ENCODE measurements at places on chromosomes 16 and 17.
A peak's percentile ranks its signal among the peaks of the same experiment; 100 is the strongest.

- DNase-seq: no peak
Measured at GRCh38 chr16:55662644-55663031, 6.8 kb downstream of the SLC6A2 start.

- DNase-seq: no peak
Measured at GRCh38 chr16:52470585-52470984, 76.4 kb downstream of the TOX3 start.

GRCh38 chr17:3799181-3799945 is 1.6 kb downstream of the ITGAE start:
- DNase-seq: no peak

GRCh38 chr16:84815462-84815861 is 4.3 kb upstream of the CRISPLD2 start:
- no peak for DNase-seq

GRCh38 chr17:62720126-62720850 is 87.8 kb downstream of the MARCHF10 start:
- DNase-seq: peak; percentile 50

DNA sequence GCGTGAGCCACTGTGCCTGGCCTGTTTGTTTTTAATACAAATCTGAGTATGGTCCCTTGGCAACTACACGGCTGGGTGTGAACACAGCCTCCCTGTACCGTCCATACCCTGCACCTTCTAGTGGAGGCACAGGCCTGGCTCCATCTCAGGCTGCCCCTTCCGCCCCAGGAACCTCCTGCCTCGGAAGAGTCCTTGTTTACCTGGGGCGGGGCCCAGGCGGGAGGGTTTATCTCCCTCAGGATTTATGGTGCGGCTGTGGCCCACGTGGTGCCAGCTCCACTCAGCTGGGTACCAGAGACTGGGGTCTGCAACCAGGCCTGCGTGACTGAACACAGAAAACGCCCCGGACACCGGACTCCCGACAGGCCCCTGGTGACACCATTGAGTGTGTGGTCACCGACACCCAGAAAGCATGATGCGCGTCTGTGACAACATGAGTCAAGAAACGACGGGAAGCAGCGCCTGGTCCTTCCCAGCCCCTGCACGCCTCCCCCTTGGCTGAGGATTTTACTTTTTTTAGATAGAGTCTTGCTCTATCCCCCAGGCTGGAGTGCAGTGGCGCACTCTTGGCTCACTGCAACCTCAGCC is 19.0 kb downstream of the UNKL start:
- DNase-seq: no peak

DNA sequence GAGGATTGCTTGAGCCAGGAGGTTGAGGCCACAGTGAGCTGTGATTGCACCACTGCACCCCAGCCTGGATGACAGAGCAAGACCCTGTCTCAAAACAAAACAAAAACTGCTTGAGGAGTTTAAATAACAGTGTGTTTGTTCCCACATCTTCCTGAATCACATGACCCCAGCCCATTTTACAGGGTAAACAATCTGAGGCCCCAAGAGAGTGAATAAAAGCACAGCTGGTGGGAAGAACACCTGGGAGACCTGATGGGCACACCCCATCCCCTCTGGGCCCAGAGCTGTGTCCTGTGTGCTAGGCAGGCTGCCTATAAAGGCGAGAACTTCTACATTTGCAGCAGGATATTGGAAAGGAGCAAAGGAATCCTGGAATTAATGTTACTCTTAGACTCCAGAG is 69.6 kb downstream of the PLXDC1 start:
- DNase-seq: no peak

- DNase-seq: no peak
Measured at GRCh38 chr17:17902877-17903276, 66.1 kb upstream of the SREBF1 start.

- peak; percentile 62 for DNase-seq
Measured at GRCh38 chr16:24041834-24042631, 206.2 kb downstream of the PRKCB start.

GRCh38 chr17:11622492-11622891 is 24.2 kb downstream of the DNAH9 start:
- DNase-seq: no peak

- DNase-seq: peak; percentile 28
Measured at GRCh38 chr16:58377932-58378331, 14.3 kb upstream of the GINS3 start.

GRCh38 chr17:58189436-58190146 is 2.9 kb upstream of the EPX start:
- DNase-seq: no peak

- no peak for DNase-seq
Measured at GRCh38 chr17:63035695-63036094, 69.7 kb downstream of the TANC2 start.

GRCh38 chr17:76142039-76142584 is 1.1 kb upstream of the FOXJ1 start:
- no peak for DNase-seq

GRCh38 chr16:88893127-88893968 is 26.9 kb upstream of the PABPN1L start:
- DNase-seq: no peak

DNA sequence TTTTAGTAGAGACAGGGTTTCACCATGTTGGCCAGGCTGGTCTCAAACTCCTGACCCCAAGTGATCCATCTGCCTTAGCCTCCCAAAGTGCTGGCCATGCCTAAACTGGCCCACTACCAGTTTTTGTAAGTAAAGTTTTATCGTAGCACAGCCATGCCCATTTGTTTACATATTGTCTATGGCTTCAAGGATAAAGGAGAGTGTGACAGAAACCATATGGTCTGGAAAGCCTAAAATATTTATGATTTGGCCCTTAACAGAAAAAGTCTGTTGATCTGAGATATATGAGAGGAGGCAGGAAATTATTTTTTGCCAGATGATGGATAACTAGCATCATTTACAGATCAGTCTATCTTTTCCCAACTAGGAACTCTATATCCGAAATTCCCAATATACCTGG is 4.5 kb downstream of the AKAP10 start:
- no peak for DNase-seq

DNA sequence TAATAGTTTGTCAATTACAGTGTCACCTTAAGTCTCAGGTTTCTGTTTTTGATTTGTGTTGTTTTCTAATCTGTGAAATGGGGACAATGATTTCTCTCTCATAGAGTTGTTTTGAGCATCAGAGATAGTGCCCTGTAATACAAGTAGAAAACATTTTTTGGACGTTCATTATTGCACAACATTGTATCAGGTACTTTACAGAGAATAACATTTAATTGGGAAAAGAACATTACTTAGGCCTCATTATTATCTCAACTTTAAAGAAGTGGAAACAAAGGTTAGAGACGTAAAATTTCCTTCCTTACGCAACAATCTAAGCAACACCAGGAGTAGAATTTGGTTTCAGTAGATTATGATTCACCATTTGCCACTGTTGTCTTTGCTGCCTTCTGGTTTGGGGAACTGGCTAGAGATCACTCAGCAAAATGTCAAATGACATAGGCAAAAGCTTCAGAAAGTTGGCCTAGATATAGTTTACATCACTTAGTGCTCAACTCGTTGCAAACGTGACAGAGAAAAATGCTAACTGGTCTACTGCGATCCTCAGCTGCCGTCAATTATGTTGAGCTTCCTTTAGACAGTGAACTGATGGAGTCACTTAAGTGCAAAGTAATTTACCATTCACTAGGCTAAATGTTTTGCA is 1026.8 kb downstream of the CDH11 start:
- no peak for DNase-seq

DNA sequence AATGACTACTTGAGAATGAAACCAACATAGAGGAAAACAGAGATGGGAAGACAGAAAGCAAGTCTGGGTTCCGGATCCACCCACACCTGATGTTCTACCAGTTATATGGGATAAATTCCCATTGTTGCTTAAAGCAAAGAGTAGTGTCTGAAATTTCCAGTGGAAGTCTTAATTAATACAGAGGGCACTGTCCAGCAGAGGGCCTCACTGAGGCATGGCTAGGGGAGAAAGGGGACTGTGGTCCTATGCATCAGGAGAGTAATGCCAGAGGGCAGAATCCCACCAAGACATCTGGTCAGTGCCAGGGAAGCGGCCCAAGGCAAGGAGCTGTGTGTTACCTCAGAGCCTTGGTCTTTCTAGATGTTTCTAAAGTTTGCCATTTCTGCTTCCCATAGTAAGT is 7.5 kb upstream of the UMOD start:
- no peak for DNase-seq

- no peak for DNase-seq
Measured at GRCh38 chr17:64497565-64498035, 746 bp upstream of the POLG2 start.

DNA sequence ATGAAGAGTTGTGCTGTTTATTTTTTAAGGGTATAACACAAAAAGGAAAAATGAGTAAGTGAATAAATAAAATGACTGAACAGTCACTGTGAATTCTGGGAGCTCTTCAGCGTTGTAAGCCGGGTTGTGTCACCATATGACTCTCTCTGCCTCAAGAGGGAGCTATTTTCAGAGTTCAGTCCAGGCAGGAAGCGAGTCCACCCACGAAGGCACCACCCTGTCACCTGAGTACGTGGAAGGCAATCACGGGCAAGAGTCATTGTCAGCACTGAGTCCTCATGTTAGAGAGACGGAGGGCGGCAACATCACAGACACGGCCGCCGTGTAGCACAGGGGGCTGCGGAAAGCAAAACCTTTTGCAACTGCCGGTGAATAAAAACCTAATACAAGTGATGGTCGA is 227.6 kb downstream of the UTP18 start:
- DNase-seq: no peak

GRCh38 chr16:2196162-2196980 is at the start of gene CASKIN1:
CASKIN1 (minus strand) TSS chr16:2196605; CDS start chr16:2196432, 173 bp downstream.
- DNase-seq: no peak

- DNase-seq: no peak
Measured at GRCh38 chr16:19909750-19910322, 25.2 kb upstream of the GPRC5B start.

DNA sequence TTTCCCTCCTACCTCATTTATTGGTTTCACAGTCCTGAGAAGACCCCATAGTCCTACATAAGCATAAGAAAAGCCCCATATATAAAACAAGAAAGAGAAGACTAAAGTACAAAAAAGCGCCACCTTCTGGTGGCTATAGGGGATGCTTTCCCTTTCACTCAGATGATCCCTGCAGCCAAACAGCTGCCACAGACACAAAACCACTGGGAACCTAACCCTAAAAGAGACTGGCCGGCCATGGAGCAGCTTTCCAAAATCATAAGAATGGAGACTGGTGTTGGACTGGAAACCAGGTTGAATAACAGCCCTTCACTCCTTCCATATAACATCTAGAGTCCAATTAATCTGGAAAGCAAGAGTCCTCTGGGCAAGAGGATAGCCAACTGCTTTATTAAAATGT is 11.4 kb downstream of the DYNC1LI2 start:
- peak; percentile 62 for DNase-seq

DNA sequence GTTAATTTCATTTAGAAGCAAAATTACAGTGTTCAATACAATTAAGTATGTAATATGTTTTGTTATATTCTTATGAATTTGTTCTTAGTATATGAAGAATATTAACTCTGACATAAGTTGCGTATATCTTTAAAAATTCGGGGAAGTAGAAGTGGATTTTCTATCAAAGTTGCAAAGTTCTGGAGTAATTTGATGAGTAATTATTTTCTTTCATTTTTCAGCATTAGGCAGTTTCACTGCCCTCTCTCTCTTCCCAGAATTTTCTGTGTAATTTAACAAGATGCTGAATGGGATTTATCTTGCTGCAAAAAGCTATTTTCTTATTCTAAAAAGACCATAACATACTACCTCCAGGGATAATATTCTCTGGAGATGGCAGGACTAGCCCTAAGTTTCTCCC is 8.9 kb upstream of the CCL18 start:
- DNase-seq: no peak

Measured in hematopoietic multipotent progenitor cell treated with erythropoietin and hydrocortisone succinate and interleukin-3 and kit ligand, for 15 days (in vitro differentiated cells).